ENCODE measurements at places on chromosomes 13 and 19. TPM values are rescaled to one million over a fixed set of nuclear protein-coding genes. Genes with fewer than 3 reads are reported as not detected.

The FEM1A gene
- 11.0 TPM for total RNA-seq

DNA sequence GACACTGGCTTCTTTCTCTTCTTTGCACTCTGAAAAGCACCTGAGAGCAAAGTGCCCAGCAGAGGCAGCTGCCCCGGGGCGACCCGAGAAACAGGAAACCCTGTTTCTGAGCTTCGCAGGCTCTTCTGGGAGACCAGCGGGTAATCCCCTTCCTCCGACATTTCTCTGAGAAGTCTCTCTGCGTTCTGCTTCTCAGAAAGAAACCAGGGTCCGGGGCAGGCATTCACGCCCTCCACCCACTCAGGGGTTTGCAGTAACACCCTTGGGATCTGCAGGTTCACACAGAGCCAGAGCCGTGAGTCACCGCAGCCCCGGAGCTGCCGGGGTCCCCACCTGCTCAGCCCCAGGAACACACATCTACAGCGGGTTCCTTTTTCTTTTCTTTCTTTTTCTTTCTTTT, 86.0 kb downstream of the GADD45B start:
- no peak overlapping the region for H3K27ac ChIP-seq
- H3K4me1 ChIP-seq: no peaks in the 10 kb centered on the region
- DNase-seq: no peak
- no peak overlapping the region for H3K4me3 ChIP-seq
- H3K36me3 ChIP-seq: no peaks in the 10 kb centered on the region

The SLC5A5 gene
- not detected for total RNA-seq

GRCh38 chr19:11577451-11578257, at the start of gene ACP5:
TSS of gene ACP5 (minus strand) at chr19:11577645. CDS start at chr19:11577317, 328 bp downstream.
- H3K27ac ChIP-seq: no peak within 1 kb of the TSS
- peak within 1 kb of the TSS; percentile 18 for H3K4me3 ChIP-seq
- H3K27me3 ChIP-seq: no peaks in the 10 kb centered on the region
- DNase-seq: no peak
- H3K36me3 ChIP-seq: no peaks in the 10 kb centered on the region

DNA sequence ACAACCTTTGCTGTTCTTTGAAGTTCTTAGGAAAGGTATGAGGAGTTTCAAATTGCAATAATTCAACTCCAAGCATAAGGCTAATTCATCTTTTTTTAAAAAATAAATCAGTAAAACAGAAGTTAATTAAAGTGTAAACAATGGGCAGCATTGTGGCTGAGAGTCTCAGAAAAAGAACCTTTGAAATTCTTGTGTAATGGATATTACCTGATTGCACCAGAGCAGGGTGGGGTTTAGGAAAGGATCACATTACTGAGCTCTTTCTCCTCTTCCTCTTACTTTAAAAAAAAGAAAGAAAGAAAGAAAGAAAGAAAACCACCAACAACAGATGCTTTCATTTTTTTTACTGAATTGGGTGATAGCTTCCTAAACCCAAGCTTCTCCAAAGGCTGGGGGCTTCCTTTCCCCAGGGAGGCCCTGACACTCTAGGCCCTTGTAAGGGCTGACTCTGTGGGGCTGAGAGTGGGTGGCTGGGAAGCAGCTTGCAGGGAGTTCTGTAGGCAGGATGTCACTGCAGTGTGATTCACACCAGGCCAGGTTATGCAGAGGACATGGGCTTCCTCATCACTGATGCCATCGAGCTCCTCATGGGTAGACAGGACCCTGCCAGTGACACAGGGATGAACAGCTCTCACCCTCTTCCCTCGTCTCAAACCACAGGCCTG, 564.5 kb downstream of the FGF9 start:
- DNase-seq: peak; percentile 4
- H3K27ac ChIP-seq: no peak overlapping the region
- H3K4me1 ChIP-seq: no peaks in the 10 kb centered on the region

The ZNF98 gene
- total RNA-seq: not detected

GRCh38 chr13:52644108-52644507, 1.9 kb downstream of the HNRNPA1L2 start:
- no peaks in the 10 kb centered on the region for H3K4me1 ChIP-seq
- no peak overlapping the region for H3K4me3 ChIP-seq
- H3K27ac ChIP-seq: no peak overlapping the region
- H3K27me3 ChIP-seq: no peaks in the 10 kb centered on the region

The METTL21C gene
- total RNA-seq: not detected

GRCh38 chr13:77113496-77113895, 86.5 kb upstream of the FBXL3 start:
- H3K27me3 ChIP-seq: no peaks in the 10 kb centered on the region
- H3K27ac ChIP-seq: no peak overlapping the region
- H3K4me1 ChIP-seq: peaks cover 8% of the 10 kb centered on the region
- H3K36me3 ChIP-seq: peaks cover 28% of the 10 kb centered on the region
- DNase-seq: peak; percentile 1
- no peak overlapping the region for H3K4me3 ChIP-seq

- H3K27me3 ChIP-seq: no peaks in the 10 kb centered on the region
- no peak overlapping the region for H3K4me3 ChIP-seq
- no peak for DNase-seq
- no peak overlapping the region for H3K27ac ChIP-seq
Measured at GRCh38 chr19:7987114-7987768, 18.2 kb downstream of the ELAVL1 start.

GRCh38 chr19:9914001-9914314, 22.4 kb downstream of the OLFM2 start:
- no peak overlapping the region for H3K27ac ChIP-seq
- DNase-seq: no peak
- no peaks in the 10 kb centered on the region for H3K36me3 ChIP-seq

The SLC6A16 gene
- not detected for total RNA-seq

The EXOC3L2 gene
- total RNA-seq: not detected

- DNase-seq: no peak
- peak overlapping the region; percentile 52 for H3K27ac ChIP-seq
- H3K36me3 ChIP-seq: no peaks in the 10 kb centered on the region
- no peak overlapping the region for H3K4me3 ChIP-seq
Measured at GRCh38 chr13:37491661-37492060, 106.9 kb downstream of the POSTN start.

The CEACAM8 gene
- not detected for total RNA-seq

GRCh38 chr19:52410276-52410675, 12.6 kb downstream of the ZNF528 start:
- DNase-seq: no peak
- H3K4me1 ChIP-seq: no peaks in the 10 kb centered on the region
- no peak overlapping the region for H3K27ac ChIP-seq
- no peak overlapping the region for H3K4me3 ChIP-seq

The PRKCG gene
- not detected for total RNA-seq

GRCh38 chr19:12580180-12580694, 29.0 kb upstream of the ZNF564 start:
- H3K4me1 ChIP-seq: no peaks in the 10 kb centered on the region
- DNase-seq: peak; percentile 68
- peaks cover 31% of the 10 kb centered on the region for H3K36me3 ChIP-seq
- no peaks in the 10 kb centered on the region for H3K27me3 ChIP-seq

- H3K36me3 ChIP-seq: no peaks in the 10 kb centered on the region
- peak; percentile 63 for DNase-seq
- peaks cover 20% of the 10 kb centered on the region for H3K4me1 ChIP-seq
- peak overlapping the region; percentile 94 for H3K4me3 ChIP-seq
- peak overlapping the region; percentile 85 for H3K27ac ChIP-seq
Measured at GRCh38 chr13:40920826-40921225, 98.3 kb downstream of the ELF1 start.

The MYBPC2 gene
- not detected for total RNA-seq

The GNA15 gene
- total RNA-seq: not detected

The TRPC4 gene
- 10.5 TPM for total RNA-seq

The TSKS gene
- 0.38 TPM for total RNA-seq

DNA sequence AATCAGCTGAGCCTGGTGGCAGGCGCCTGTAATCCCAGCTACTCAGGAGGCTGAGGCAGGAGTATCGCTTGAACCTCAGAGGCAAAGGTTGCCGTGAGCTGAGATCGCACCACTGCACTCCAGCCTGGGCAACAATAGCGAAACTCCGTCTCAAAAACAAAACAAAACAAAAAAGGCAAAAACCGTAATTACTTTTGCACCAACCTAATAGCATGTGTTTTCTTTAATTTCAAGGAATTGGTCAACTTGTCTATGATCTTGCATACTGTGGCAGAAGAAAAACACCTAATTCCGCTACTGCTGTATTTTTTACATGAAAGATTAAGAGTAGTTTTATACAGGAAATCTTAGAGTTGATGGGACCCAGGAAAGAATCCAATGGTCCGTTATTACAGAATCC, 241.2 kb downstream of the COL4A1 start:
- H3K27ac ChIP-seq: no peak overlapping the region
- H3K4me3 ChIP-seq: no peak overlapping the region
- no peaks in the 10 kb centered on the region for H3K27me3 ChIP-seq

GRCh38 chr19:16142032-16142580, 1.4 kb upstream of the HSH2D start:
- no peaks in the 10 kb centered on the region for H3K36me3 ChIP-seq
- H3K27ac ChIP-seq: no peak overlapping the region
- H3K4me3 ChIP-seq: no peak overlapping the region
- H3K4me1 ChIP-seq: no peaks in the 10 kb centered on the region
- DNase-seq: no peak
- no peaks in the 10 kb centered on the region for H3K27me3 ChIP-seq

The IFNL3 gene
- total RNA-seq: not detected

DNA sequence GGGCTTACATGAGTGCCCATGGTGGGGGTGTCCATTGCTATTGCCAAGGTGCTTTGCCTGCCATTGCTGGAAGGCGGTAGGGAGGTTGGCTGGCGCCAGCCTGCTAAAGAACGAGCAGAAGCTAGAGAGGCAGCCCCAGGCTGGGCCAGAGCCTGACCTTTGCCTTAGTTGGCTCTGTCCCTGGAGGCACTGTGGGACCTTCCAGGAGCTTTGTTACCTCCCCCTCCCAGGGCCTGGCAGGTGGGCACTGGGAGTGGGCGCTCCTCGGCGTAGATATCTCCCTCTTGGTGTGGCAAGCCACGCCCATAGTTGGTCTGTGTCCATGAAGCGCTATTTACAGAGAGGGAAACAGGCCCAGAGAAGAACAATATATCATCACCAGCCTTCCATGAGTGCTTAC, 2.3 kb upstream of the SLC25A42 start:
- no peak overlapping the region for H3K27ac ChIP-seq
- no peak overlapping the region for H3K4me3 ChIP-seq
- no peaks in the 10 kb centered on the region for H3K27me3 ChIP-seq

GRCh38 chr13:51900471-51900870, 38.7 kb downstream of the CCDC70 start:
- no peaks in the 10 kb centered on the region for H3K36me3 ChIP-seq
- no peak overlapping the region for H3K4me3 ChIP-seq
- H3K4me1 ChIP-seq: no peaks in the 10 kb centered on the region
- H3K27ac ChIP-seq: no peak overlapping the region

GRCh38 chr13:85819513-85819912, 20.3 kb upstream of the SLITRK6 start:
- DNase-seq: no peak
- no peaks in the 10 kb centered on the region for H3K36me3 ChIP-seq
- H3K4me1 ChIP-seq: no peaks in the 10 kb centered on the region
- no peak overlapping the region for H3K4me3 ChIP-seq
- no peaks in the 10 kb centered on the region for H3K27me3 ChIP-seq
- H3K27ac ChIP-seq: no peak overlapping the region

- no peak for DNase-seq
- no peaks in the 10 kb centered on the region for H3K36me3 ChIP-seq
- H3K27me3 ChIP-seq: no peaks in the 10 kb centered on the region
- H3K4me3 ChIP-seq: no peak overlapping the region
- H3K27ac ChIP-seq: no peak overlapping the region
Measured at GRCh38 chr13:114147803-114148520, 15.5 kb upstream of the RASA3 start.

The CGB8 gene
- 4.5 TPM for total RNA-seq

DNA sequence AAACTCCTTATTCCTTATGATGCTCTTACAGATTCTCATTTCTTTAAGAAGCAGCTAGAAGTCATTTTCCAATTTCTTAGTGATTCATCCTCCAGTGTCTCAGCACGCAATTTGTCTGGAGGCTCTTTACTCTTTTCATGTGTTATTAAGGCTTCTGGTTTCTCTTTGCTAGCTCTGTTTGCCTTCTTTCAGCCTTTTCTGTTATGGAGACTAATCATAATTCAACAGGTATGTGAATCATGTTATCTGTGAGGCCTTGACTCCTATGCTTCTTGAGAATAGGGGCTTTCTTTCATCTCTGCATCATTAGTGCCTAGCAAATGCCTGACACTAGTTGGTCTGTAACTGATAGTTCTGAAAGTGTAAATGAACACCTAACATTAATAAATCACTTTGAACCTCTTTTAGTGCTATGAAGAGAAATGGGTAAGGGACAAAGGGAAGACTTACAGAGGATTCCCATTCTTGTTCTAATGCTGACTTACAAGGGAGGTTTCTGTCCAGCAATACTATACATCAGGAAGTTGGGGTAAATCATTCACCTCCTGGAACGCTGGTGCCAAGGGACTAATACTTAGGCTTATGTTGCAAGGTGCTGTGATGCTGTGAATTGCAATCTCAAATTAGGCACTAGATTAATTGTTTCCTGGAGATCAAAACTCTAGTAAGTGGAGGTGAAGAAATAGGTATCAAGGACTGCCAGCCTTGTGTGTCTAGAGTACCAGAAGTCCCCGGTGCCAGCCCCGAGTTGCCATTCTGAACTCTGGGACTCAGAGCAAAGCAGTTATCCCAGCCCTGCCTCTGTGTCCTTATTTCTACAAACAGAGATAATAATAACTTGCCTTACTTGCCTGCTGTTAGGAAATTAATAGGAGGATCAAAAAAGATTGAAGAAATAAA, 265.6 kb downstream of the DCLK1 start:
- H3K36me3 ChIP-seq: no peaks in the 10 kb centered on the region
- H3K27ac ChIP-seq: no peak overlapping the region
- no peaks in the 10 kb centered on the region for H3K4me1 ChIP-seq

DNA sequence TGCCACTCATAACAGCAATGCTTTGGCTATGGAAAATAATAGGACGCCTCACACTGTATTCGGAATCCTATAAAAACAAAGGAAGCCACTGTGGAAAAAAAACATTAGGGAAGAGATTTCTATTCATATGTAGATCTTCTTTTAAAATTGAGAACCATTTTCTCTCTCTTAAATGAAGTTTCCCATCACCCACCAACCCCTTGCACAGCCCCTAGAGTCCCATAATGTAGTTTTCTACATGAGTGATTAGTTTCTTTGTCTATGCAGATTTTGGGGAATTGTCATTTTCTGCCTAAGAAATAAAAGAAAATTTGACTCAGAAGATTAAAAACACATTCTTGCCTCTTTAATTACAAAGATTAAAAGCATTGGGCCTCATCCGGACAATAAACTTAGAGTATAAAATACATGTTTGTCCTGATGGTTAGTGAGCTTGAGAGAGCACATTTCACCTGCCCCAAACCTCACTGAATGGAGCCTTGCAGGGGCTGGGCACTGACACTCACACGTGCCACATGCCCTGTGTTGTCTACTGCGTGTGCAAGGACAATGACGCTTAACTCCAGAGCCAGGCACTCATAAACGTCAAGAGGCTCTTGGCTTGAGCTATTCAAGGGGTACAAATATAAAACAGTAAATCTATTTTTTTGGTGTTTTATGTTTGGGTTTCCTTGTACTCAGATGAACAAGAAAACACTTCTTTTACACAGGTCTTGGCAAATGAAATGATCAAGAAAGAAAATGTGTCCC, 40.0 kb upstream of the KL start:
- no peaks in the 10 kb centered on the region for H3K4me1 ChIP-seq
- H3K27ac ChIP-seq: no peak overlapping the region
- H3K4me3 ChIP-seq: no peak overlapping the region
- H3K27me3 ChIP-seq: no peaks in the 10 kb centered on the region
- no peaks in the 10 kb centered on the region for H3K36me3 ChIP-seq
- no peak for DNase-seq
